ENCODE measurements at places on chromosomes 7 and 10.

DNA sequence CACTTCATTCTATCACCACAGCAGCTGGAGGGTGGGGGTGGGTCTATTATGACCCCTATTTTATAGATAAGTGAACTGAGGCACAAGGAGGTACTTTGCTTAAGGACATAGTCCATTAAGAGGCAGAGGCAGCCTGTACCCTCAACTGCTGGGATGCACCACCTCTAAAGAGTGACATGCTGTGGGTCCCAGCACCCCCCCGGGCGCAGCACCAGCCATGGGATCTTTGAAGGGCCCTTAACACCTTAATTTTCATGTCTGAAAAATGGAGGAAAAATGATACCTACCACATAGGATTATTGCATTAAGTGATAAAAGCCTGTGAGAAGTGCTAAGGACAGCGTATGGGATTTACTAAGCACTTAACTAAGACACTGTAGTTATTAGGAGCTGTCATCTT is 15.4 kb downstream of the ADCYAP1R1 start:
- DNase-seq, result no peak

- DNase-seq, result no peak
Measured at GRCh38 chr7:24949884-24950283, 30.1 kb downstream of the OSBPL3 start.

DNA sequence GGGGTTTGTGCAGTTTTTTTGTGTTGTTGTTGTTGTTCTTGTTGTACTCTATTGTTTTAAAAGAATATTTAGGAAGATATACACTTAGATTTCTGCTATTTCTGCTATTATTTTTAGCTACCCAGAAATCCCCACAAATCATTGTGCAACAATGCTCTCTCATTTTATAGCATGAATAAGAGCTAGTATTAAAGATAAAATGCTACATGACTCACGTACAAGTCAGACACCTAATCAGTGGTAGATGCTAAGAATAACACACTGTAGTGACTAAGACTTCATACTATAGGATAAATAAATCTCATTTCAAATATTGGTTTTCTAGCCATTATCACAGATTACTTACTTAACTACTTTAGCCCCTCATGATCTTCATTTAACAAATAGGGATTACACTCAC is 920.5 kb downstream of the KCNMA1 start:
- no peak for DNase-seq

DNA sequence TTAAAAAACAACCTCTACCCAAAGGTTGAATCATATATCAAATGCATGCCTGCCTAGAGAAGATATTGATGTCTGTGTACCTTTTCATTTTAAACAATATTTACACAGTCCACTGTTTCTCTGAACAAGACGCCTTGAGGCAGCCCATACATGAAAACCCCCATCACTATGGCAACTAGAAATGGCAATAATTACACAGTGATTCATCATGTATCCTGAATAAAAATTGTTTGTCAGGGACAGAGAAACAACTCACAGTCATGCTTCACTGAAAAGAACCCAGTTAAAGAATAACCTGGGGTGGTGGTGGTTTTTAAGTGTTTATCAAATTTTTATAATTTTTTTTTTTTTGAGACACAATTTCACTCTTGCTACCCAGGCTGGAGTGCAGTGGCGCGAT is 19.7 kb downstream of the DNAJC12 start:
- DNase-seq, result no peak

DNA sequence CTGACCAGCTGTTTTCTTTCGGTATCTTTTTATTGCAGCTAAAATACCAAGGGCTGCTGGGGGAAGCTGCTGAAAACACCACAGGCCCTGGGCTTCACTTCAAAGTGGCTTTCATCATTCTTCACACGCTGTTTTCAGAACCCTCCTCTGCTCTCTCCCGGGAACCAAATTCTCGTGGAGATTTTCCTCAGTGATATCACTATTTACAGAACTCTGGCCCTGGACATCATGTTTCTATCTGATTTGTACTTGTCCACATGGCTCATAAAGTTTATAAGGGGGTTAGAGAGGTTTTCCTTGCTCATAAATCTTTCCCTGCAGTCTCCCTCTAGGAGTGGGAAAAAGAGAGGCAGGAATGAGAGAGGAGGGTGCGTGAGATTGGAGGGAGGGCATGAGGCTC is 177.4 kb upstream of the NPVF start:
- no peak for DNase-seq

DNA sequence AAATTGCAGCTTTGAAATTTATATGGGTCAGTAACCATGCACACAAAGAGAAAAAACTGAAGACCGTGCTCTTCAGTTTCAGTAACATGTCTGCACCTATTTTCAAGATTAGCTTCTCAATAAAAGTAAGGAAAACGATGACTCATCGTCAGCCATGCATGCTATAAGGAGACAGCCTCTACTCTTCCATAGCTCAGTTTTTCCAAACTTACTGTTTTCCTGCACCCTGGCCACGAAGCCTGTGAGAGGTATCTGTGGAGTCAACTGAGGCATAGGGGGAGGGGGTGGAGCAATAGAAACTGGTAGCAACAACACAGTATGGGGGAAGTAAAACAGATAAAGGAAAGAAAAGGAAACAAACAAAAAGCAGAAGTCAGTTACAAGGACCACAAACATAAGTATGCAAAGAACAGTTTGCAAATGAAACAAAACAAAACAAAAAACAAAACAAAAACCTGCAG is 58.0 kb downstream of the PDSS1 start:
- DNase-seq, result no peak

GRCh38 chr10:16182688-16183087 is 254.1 kb upstream of the PTER start:
- no peak for DNase-seq

GRCh38 chr10:3494131-3494837 is 290.7 kb downstream of the KLF6 start:
- no peak for DNase-seq

DNA sequence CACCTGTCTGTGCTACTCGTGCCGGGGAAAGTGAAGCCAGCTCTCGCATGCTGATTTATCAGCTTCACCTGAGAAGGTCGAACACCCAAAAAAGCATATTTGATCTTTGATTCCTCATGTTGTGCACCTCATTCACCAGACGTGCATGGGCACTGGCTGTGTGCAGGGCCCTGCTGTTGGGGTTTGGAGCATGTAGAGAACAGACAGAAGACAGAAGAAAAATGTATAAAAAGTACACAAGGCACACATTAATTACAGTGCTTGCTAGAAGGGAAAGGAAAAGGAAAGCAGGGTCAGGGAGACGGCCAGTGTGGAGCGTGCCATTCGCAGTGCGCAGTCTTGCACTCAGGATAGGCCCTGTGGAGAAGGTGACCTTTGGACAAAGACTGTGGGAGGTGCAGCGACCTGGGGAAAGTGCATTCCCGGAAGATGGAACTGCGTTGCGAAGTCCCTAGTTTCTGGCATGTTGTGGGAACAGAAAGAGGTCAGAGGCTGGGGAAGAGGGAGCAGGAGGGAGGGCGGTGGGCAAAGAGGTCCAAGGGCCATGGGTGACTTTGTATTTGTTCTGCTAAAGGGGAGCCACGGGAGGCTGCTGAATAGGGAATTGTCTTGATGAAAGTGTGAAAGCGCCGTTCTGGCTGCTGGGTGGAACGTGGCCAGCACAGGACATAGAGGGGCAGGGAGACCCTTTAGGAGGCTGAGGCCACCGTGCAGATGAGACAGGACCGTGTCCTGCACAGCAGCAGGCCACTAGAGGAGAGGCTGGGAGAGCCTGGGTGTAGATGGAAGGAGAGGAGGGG is 232.8 kb downstream of the GLRX3 start:
- DNase-seq, result no peak

- no peak for DNase-seq
Measured at GRCh38 chr10:105023211-105024111, 382.4 kb downstream of the SORCS3 start.

DNA sequence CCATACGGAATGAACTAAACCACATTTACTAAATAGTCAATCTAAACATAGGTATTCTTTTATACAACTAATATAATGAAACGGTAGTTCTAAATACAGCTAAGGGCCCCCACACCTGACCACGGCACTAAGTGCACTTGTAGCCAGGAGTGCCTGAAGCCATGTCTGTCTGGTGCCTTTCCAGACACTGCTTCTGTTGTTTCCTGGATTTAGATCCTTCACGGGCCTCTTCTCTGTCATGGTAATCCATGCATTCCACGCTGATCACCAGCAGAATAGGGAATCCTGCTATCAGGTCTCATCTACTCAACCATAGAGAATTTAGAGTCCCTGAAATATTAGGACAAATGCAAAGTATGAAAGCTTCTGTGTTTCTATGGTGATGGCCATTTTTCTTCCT is 37.8 kb downstream of the OSBPL3 start:
- no peak for DNase-seq

- no peak for DNase-seq
Measured at GRCh38 chr10:49408519-49409306, 12.8 kb upstream of the DRGX start.

DNA sequence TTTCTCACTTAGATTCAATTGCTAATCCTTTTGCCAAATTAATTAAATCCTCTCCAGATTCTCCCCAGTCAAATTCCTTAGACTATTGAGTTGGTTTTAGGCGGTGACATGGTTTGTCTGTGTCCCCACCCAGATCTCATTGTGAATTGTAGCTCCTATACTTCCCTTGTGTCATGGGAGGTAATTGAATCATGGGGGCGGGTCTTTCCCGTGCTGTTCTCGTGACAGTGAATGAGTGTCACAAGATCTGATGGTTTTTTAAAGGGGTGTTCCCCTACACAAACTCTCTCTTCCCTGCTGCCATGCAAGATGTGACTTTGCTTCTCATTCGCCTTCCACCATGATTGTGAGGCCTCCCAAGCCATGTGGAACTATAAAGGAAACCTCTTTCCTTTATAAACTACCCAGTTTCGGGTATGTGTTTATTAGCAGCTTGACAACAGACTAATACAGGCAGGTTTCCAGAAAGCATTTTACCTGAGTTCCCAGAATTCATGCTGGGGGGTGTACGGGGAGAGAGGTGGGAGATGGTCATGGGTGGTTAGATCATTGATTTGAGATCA is 44.7 kb upstream of the GARS1 start:
- no peak for DNase-seq

- DNase-seq, result no peak
Measured at GRCh38 chr7:129262324-129262723, 37.5 kb downstream of the AHCYL2 start.

GRCh38 chr7:46421441-46422230 is 500.6 kb upstream of the IGFBP3 start:
- no peak for DNase-seq

DNA sequence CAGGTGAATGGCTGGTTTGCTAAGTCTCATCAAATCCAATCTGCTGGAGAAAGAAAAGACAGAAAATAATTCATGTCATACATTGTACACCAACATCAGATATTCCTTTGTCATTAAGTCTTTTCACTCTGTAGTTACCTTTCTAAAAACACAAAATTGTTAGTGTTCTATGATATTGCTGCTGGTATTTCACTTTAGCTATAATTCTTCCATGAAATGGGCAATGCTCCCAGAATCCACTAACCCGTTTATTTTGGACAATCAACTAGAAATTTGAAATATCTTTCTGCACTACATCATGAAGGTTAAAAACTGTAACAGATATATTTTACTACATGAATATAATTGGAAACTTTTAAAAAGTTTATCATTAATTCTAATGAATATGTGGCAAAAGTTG is 181.3 kb downstream of the C7orf25 start:
- DNase-seq, result no peak

DNA sequence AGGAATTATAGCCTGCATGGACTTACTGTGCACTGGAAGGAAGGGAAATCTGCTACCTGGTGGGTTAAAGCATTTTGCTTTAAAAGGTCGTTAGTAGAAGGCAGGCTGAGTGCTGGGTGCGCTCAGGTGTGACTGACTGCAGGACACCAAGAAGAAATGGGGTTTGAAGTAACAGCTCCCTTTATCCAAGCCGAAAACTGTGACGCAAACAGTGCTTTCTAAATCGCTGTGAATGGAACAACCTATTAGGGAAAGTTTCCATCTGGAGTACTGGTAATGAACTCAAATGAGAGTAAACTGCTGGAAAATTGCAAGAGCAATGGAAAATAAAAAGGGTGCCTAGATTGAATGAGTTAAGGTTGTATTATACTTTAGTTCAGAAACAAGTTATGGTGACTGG is 95.3 kb downstream of the CNNM2 start:
- no peak for DNase-seq

DNA sequence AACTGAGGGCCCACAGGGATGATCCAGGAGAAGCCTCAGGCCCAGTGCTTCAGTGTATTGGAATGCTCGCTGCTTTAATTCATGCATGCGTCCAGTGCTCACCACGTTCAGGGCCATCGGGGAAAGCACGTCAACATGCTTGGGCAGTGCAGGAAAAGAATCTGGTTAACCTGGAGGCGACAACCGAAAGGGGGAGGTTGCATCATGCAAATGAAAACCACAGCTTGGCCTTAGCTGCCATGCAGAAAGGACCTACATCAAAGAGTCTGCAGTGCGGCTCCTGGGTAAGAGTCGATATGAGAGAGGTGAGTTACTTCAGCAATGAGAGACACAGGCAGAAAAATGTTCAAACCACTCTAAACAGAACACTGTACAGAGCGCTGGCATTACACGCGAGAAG is 440.1 kb downstream of the KCNMA1 start:
- no peak for DNase-seq

GRCh38 chr7:6243168-6243567 is 29.3 kb downstream of the CYTH3 start:
- no peak for DNase-seq

- no peak for DNase-seq
Measured at GRCh38 chr10:1715821-1716220, 21.5 kb downstream of the ADARB2 start.

GRCh38 chr7:147483634-147484292 is 1106.8 kb upstream of the C7orf33 start:
- no peak for DNase-seq

DNA sequence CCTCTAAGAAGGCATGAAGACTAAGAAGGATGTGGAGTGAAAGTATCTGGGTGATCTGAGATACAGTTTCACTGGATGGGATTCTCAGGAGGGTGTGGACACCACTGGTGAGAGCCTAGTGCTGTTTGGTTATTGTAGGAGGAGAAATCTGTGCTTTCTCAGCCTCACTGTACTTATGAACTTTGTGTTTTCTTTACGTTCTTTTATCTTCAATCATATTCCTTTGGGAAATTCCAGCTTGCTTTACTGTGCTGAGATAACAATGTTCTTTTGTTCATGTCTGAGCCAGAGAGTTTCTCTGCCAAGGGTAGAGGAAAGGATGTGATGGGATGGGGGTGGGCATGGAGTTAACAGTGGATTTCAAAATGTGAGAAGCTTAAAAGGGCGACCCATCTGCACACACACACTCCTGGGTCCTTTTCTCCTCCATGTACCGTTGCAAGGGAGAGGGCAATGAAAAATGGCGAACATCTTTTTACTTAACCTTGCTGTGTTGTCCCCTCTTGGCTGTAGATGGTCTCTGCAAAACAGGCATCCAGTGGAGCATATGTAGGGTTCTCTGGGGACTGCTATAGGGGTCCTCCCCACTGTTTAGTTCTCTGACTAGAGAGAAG is 25.0 kb upstream of the TAX1BP1 start:
- DNase-seq, result no peak

All from SK-N-MC (cell line).